ENCODE measurements at places on chromosomes 2 and 18. TPM values are rescaled to one million over a fixed set of nuclear protein-coding genes. Genes with fewer than 3 reads are reported as not detected.

- no peak for DNase-seq
- no peak overlapping the region for H3K27ac ChIP-seq
- peaks cover 7% of the 10 kb centered on the region for H3K27me3 ChIP-seq
Measured at GRCh38 chr2:241215421-241215820, 26.9 kb downstream of the ANO7 start.

DNA sequence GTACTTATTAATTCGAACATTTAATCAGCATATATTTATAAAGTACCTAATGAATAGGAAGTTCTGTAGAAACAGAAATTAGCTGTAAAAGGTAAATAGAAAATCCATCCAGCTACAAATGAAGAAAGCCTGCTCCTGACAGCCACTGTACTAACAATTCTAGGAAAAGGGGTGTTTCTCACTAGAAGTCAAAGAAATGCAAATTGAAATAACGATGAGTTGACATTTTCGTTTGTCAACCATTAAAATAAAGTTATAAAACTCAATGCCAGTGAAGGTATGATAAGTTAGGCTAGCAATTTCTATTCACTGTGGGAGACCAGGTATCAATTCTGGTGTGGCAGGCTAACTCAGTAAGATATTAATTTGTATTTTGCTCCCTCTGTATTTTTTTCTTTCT lies 198.0 kb downstream of the ARL4C start:
- H3K27ac ChIP-seq: no peak overlapping the region
- H3K27me3 ChIP-seq: no peaks in the 10 kb centered on the region
- no peak overlapping the region for H3K4me3 ChIP-seq
- peaks cover 15% of the 10 kb centered on the region for H3K4me1 ChIP-seq
- DNase-seq: no peak

DNA sequence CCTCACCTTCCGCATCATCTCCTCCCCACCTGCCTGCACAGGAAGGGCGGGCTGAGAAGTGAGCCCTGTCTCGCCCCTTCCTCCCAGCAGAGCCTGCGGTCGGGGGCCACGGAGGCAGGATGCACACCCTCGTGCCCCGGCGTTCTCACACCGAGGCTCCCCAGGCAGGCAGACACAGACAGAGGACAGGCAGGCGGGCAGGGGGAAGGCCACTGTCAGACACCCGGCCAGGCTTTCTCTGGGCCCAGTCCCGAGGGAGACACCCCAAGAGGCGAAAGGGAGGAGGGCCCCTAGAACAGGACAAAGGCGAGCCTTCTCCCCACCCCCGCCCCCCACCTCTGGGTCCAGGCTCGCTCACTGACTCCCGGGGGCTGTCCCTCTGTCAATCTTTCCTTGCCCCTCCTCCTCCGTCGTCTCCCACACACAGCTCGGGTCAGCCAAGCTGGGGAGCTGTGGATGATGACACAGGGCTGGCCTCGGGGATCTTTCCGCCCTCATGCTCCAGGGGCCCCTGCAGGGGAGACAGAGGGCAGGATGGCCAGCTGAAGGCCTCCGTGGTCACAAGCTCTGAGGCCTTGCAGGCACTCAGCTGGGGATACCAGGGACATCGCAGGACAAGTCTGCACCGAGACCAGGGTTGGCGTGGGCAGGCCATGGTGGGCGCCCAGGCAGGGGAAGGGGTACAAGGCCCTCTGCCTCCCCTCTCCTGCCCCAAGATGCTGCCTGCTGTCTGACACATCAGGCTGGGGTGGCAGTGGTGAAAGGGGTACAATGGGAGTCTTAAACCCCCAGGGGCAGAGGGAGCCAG lies 24.9 kb downstream of the BIN1 start:
- DNase-seq: no peak
- H3K4me1 ChIP-seq: peaks cover 50% of the 10 kb centered on the region
- H3K36me3 ChIP-seq: peaks cover 4% of the 10 kb centered on the region
- no peaks in the 10 kb centered on the region for H3K27me3 ChIP-seq

GRCh38 chr18:57223144-57223870 lies 76.4 kb downstream of the BOD1L2 start:
- peaks cover 4% of the 10 kb centered on the region for H3K4me1 ChIP-seq
- no peak overlapping the region for H3K4me3 ChIP-seq
- H3K27ac ChIP-seq: no peak overlapping the region
- peaks cover 3% of the 10 kb centered on the region for H3K27me3 ChIP-seq

DNA sequence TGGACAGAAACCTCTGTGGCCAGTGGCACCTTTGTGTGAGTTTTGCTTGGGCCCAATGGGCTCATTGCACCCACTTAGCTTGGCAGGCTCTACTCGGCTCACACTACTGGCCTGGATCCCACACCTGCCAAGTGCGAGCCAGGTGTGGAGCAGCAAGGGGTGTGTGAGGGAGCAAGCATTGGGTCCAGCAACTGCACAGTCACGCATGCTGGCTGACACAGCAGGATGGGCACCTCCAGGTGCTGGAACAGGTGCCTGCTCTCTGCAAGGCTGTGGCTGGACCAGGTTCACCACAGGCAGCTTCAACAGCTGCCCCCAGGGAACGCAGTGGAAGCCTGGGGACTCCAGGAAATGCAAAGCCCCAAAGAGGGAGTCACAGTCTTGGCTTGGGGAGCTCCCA lies 94.2 kb downstream of the DOK6 start:
- no peaks in the 10 kb centered on the region for H3K4me1 ChIP-seq
- DNase-seq: no peak
- H3K4me3 ChIP-seq: no peak overlapping the region
- H3K27me3 ChIP-seq: no peaks in the 10 kb centered on the region

Gene ST8SIA3
- total RNA-seq: 4.2 TPM

GRCh38 chr2:238379096-238379810 lies 47.5 kb upstream of the ASB1 start:
- no peak for DNase-seq
- H3K4me1 ChIP-seq: peaks cover 13% of the 10 kb centered on the region
- no peak overlapping the region for H3K27ac ChIP-seq
- H3K36me3 ChIP-seq: peaks cover 32% of the 10 kb centered on the region

Gene REG3A
- 4.0 TPM for total RNA-seq

DNA sequence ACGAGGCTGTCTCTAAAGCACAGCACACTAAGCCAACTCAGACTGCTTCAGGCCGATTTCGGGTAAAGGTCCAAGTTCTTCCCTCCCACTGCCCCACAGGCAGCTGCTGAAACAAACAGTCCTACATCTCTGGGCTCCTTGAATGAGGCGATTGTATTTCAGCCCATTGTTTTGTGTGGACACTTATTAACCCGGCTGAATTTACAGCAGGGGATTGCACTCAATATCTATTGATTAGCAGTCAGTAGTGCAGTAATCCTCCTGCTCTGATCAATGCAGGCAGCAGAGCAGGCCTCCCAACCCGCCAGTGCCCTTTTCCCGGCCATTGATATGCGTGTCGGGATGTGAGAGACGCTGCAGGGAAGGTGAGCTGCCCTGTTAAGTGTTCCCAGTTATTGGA lies 330.1 kb downstream of the CMPK2 start:
- H3K27ac ChIP-seq: no peak overlapping the region
- peaks cover 7% of the 10 kb centered on the region for H3K36me3 ChIP-seq
- peaks cover 24% of the 10 kb centered on the region for H3K4me1 ChIP-seq
- H3K4me3 ChIP-seq: peak overlapping the region; percentile 2

GRCh38 chr2:46306330-46306751 lies 9.1 kb downstream of the EPAS1 start:
- H3K27ac ChIP-seq: peak overlapping the region; percentile 30
- peaks cover 27% of the 10 kb centered on the region for H3K27me3 ChIP-seq
- H3K4me3 ChIP-seq: peak overlapping the region; percentile 20
- DNase-seq: no peak
- H3K4me1 ChIP-seq: peaks cover 12% of the 10 kb centered on the region

Gene PCARE
- total RNA-seq: not detected

GRCh38 chr2:242056026-242056425 lies 186.5 kb downstream of the RTP5 start:
- H3K4me3 ChIP-seq: no peak overlapping the region
- no peak overlapping the region for H3K27ac ChIP-seq
- peaks cover 70% of the 10 kb centered on the region for H3K27me3 ChIP-seq
- no peak for DNase-seq
- no peaks in the 10 kb centered on the region for H3K4me1 ChIP-seq

GRCh38 chr2:150389447-150389846 lies 98.0 kb downstream of the RND3 start:
- H3K4me3 ChIP-seq: no peak overlapping the region
- H3K27ac ChIP-seq: peak overlapping the region; percentile 48
- peaks cover 2% of the 10 kb centered on the region for H3K36me3 ChIP-seq
- H3K4me1 ChIP-seq: peaks cover 19% of the 10 kb centered on the region
- no peaks in the 10 kb centered on the region for H3K27me3 ChIP-seq

- no peaks in the 10 kb centered on the region for H3K36me3 ChIP-seq
- H3K4me3 ChIP-seq: no peak overlapping the region
- H3K4me1 ChIP-seq: no peaks in the 10 kb centered on the region
- no peak overlapping the region for H3K27ac ChIP-seq
- no peak for DNase-seq
Measured at GRCh38 chr2:125405816-125406215, 1250.1 kb upstream of the GYPC start.

DNA sequence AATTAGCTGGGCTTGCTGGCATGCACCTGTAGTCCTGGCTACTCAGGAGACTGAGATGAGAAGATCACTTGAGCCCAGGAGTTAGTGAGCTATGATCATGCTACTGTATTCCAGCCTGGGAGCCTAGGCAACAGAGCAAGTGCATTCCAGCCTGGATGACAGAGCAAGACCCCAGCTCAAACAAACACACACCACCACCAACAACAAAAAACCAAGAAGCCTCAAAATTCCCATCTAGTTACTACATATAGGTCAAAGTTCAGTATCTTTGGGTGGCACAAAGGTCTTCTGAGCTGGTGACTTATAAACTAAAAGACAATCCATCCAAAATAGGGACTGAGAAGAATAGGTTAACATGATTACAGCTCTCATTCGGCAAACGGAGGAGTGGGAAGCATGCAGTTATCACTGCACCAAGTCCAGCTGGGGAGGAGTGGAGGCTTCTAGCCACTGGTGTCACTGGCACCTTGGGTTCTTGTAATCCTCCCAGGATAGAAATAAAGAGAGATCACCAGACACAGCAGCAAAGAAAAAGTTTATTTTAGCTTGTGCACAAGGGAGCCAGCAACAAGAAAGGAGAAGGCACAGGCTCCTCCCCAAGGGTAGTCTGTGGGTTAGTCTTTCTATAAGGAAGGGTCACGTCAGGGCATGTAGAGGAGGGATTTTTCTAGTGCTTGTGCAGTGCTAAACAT lies 57.4 kb downstream of the SH2D6 start:
- H3K4me1 ChIP-seq: peaks cover 8% of the 10 kb centered on the region
- H3K4me3 ChIP-seq: no peak overlapping the region
- no peaks in the 10 kb centered on the region for H3K27me3 ChIP-seq
- DNase-seq: no peak

- no peaks in the 10 kb centered on the region for H3K27me3 ChIP-seq
- no peaks in the 10 kb centered on the region for H3K4me1 ChIP-seq
- no peak overlapping the region for H3K4me3 ChIP-seq
- DNase-seq: no peak
Measured at GRCh38 chr2:36539631-36540030, 58.3 kb downstream of the FEZ2 start.

GRCh38 chr2:58702302-58702885 lies 461.3 kb upstream of the FANCL start:
- DNase-seq: no peak
- H3K27me3 ChIP-seq: no peaks in the 10 kb centered on the region
- H3K36me3 ChIP-seq: no peaks in the 10 kb centered on the region
- no peak overlapping the region for H3K27ac ChIP-seq
- no peaks in the 10 kb centered on the region for H3K4me1 ChIP-seq

DNA sequence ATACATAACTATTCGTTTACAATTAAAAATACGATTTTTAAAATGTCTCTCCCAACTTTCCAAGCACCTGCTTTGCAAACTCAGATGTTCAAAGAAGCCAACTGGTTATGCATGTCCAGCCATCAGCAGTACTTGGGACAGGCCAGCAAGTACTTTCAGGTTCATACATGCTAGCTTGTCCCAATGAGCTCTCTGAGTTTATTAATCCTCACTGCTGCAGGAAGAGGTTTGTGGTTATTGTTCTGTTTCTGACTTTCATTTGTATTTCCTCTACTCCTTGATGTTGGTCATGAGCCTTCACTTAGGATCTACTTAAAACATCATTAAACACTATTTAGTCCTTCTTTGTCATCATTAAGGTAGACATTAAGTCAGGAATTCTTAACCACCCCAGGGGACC lies 374.1 kb downstream of the LRATD1 start:
- H3K4me3 ChIP-seq: no peak overlapping the region
- no peaks in the 10 kb centered on the region for H3K27me3 ChIP-seq
- no peak overlapping the region for H3K27ac ChIP-seq
- H3K4me1 ChIP-seq: no peaks in the 10 kb centered on the region

GRCh38 chr2:160736148-160737028 lies 242.8 kb upstream of the RBMS1 start:
- H3K4me3 ChIP-seq: peak overlapping the region; percentile 13
- DNase-seq: no peak
- H3K36me3 ChIP-seq: no peaks in the 10 kb centered on the region
- no peaks in the 10 kb centered on the region for H3K27me3 ChIP-seq
- H3K27ac ChIP-seq: peak overlapping the region; percentile 66

DNA sequence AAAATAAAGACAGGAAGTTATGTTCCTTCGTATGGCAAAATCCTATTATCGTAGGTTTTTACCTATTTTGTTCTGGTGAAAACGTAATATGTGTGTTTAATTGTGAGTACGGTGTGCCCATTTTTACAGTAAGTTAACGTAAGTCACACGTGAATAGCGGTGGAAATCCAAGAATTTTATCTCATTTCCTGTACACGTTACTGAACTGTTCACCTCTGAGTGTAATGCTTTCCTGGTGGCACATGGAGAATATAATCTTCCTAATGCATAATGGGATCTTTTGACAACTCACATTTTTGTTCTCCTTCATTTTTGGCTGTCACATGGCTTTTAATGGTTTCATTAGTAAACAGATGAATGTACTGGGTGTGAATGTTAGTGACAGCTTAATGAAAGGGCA lies 28.2 kb downstream of the BCL2L11 start:
- H3K27me3 ChIP-seq: no peaks in the 10 kb centered on the region
- H3K27ac ChIP-seq: peak overlapping the region; percentile 3
- peaks cover 53% of the 10 kb centered on the region for H3K36me3 ChIP-seq
- H3K4me3 ChIP-seq: no peak overlapping the region
- no peak for DNase-seq
- peaks cover 33% of the 10 kb centered on the region for H3K4me1 ChIP-seq

DNA sequence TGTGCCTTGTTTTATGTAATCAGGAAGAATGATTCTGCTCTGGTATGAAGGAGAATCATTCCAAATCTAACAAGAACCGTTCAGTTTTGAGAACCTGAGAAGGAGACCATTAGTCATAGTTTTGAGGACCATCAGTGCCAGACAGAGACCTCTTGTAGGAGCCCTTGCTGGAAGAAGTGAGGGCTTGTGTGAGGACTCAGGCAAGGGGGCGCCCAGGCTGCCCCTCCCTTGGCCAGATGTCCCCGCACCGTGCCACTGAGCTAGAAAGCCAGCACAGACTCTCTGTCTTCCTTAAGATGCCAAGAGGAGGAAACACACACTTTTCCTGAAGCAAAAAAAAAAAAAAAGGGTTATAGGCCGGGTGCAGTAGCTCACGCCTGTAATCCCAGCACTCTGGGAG lies 55.7 kb upstream of the SLC39A10 start:
- peak overlapping the region; percentile 46 for H3K4me3 ChIP-seq
- H3K27me3 ChIP-seq: no peaks in the 10 kb centered on the region
- DNase-seq: no peak
- H3K36me3 ChIP-seq: no peaks in the 10 kb centered on the region
- H3K27ac ChIP-seq: peak overlapping the region; percentile 20

Measured in type B pancreatic cell (in vitro differentiated cells).